Ascending aorta (tissue), 2 donors: ENCODE measurements at places on chromosomes 3 and 15. TPM values are rescaled to one million over a fixed set of nuclear protein-coding genes. Genes with fewer than 3 reads are reported as not detected.

- H3K27ac ChIP-seq = no peak overlapping the region
- DNase-seq = no peak
- no peaks in the 10 kb centered on the region for H3K4me1 ChIP-seq
- no peak overlapping the region for H3K4me3 ChIP-seq
- no peaks in the 10 kb centered on the region for H3K36me3 ChIP-seq
- no peaks in the 10 kb centered on the region for H3K27me3 ChIP-seq
Observed at GRCh38 chr3:148106062-148106461, 591.6 kb upstream of the AGTR1 start.

- no peaks in the 10 kb centered on the region for H3K27me3 ChIP-seq
- no peak overlapping the region for H3K27ac ChIP-seq
- no peaks in the 10 kb centered on the region for H3K36me3 ChIP-seq
- H3K4me3 ChIP-seq = no peak overlapping the region
Observed at GRCh38 chr15:95591270-95591669, 739.2 kb upstream of the NR2F2 start.

DNA sequence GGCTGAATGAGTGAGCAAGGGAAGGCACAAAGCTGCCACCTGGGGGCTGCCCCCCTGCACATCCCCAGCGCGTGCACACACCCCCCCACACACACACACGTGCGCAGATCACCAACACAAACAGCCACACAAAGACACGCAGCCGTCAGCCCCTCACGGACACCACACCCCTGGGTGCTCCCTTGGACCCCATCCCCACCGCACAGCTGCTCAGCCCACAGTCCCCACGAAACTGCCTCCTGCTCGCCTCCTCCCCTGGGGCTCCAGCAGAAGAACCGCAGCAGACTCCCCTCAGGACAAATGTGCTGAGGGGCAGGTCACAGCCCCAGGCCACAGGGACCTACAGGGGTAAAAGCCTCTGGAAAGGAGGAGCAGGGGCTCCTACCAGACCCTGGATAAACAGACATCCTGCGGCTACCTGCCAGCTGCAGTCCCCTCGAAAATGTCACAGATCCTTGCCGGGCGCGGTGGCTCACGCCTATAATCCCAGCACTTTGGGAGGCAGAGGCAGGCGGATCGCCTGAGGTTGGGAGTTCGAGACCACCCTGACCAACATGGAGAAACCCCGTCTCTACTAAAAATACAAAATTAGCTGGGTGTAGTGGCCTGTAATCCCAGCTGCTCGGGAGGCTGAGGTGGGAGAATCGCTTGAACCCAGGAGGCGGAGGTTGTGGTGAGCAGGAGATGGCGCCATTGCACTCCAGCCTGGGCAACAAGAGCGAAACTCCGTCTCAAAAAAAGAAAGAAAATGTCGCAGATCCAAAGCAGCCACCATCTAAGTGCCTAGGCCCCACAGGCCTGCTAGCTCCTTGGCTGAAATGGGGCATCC, 6.5 kb downstream of the TWF2 start:
- H3K27me3 ChIP-seq = no peaks in the 10 kb centered on the region
- H3K27ac ChIP-seq = no peak overlapping the region
- DNase-seq = no peak
- H3K4me1 ChIP-seq = peaks cover 5% of the 10 kb centered on the region
- peaks cover 34% of the 10 kb centered on the region for H3K36me3 ChIP-seq

DNA sequence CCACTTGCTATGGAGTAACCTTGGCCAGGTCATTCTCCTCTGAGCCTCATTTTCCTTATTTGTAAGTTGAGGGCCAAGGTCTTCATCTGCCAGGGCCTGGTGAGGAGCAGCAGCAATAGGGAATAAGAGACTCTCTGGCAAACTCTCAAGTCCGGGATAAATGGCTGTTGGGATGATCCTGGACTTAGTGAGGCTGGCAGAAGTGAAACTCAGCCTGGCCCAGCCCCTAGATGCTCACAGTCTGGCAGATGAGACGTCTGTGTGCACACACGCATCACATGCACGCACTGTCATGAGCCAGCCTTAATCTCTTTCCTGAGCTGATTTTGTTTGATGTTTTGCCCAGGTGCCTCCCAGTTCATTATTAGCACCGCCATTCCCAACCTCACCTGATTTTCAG, 26.8 kb downstream of the SLC6A6 start:
- H3K4me1 ChIP-seq = peaks cover 15% of the 10 kb centered on the region
- no peaks in the 10 kb centered on the region for H3K27me3 ChIP-seq
- H3K4me3 ChIP-seq = no peak overlapping the region
- no peak for DNase-seq
- peak overlapping the region; percentile 26 for H3K27ac ChIP-seq

DNA sequence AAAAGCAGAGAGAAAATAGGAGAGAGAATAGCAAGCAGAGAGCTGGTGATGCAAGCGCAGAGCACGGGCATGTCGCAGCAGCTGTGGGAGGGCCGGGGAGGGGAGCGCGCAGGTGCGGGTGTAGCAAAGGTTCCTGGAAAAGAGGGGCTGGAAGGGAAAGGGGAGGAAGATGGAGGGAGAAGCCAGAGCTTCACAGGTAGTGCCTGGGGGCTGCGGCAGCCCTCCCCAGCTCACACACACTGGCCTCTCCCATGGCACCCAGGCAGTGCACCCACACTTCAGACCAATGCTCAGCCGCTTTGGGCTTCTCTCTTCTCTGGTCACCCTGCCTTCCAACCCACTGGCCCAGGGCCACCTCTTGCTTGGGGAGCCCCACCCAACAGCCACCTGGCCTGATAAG, 72.1 kb downstream of the ADAMTS7 start:
- H3K27me3 ChIP-seq = no peaks in the 10 kb centered on the region
- no peak for DNase-seq
- H3K4me1 ChIP-seq = no peaks in the 10 kb centered on the region
- H3K4me3 ChIP-seq = no peak overlapping the region
- no peak overlapping the region for H3K27ac ChIP-seq

GRCh38 chr3:140686128-140686527, 8.3 kb downstream of the TRIM42 start:
- no peak overlapping the region for H3K27ac ChIP-seq
- no peak for DNase-seq
- no peaks in the 10 kb centered on the region for H3K36me3 ChIP-seq
- H3K4me3 ChIP-seq = no peak overlapping the region
- no peaks in the 10 kb centered on the region for H3K4me1 ChIP-seq

The GOLGA8H gene
- not detected for total RNA-seq

The IQCH gene
- total RNA-seq = not detected

The PLEKHO2 gene
- total RNA-seq = 41.4 TPM

The NCKIPSD gene
- total RNA-seq = 102 TPM
